Stimulated activated CD4-positive, alpha-beta T cell treated with anti-CD3 and anti-CD28 coated beads, Interleukin-15, amount 100 ng/mL, for 1 hour (primary cell): ENCODE measurements at places on chromosomes 7 and 10.

DNA sequence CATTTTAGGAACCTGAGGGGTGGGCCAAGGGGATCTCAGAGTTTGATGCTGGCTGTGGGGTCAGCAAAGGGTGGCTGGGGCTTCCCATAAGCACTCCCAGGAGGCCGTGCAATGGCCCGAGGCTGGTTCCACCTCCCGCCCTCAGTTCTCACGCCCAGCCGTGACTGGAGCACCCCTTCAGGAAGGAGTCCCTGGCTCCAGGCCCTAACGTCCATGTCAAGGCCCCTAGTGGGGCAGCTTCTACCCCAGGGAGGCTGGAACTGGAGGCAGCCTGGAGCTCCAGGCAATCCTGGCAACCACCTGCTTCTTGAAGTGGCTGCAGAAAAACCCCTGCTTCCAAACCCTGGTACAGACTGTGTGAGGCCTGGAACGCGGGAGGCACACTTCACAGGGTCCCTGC lies 165.5 kb downstream of the DIP2C start:
- DNase-seq: no peak

DNA sequence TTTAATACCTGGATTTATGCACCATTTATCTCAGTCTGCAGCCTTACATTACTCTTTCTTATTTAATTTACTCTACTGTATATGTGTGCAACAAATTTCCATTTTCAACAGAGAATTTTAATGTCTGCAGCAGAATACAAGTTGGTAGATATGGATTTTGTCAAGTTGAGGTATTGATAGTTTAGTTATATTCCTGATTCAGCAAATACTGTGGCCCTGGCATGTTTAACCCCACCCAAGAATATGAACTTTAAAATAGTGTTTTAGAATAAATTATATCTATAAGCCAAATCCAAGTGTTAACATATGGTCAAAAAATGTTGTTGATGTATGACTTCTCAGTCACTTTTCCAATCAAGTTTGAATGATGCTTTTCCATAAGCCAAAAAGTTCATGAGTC lies 378.4 kb upstream of the NRG3 start:
- DNase-seq: no peak

DNA sequence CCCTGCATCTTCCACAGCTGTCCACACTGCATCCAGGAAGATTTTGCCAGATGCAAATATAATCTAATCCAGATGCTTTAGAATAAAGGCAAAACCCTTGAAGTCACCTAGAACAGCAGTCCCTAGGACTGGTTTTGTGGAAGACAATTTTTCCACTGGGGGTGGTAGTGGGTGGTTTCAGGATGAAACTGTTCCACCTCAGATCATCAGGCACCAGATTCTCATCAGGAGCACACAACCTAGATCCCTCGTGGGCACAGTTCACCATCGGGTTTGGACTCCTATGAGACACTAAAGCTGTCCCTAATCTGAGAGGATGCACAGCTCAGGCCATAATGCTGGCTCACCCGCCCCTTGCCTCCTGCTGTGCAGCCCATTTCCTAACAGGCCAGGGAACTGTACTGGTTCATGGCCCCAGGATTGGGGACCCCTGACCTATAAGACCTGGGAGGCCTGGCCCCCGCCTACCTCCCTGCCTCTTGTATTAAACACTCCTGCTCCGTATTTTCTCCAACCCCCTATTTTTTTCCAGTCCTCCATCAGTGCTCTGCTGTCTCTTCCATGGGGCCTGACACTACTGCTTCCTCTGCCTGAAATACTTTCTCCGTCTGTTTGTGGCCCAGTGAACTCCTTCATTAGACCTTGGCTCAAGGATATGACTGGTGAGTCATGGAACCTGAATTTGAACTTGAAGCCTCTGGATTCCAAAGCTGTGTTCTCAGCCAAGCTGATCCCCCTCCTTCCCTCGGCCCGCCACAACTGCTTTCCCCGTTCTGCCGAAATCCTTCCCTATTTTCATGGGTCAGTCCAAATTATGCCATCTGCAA lies 79.9 kb upstream of the RHEB start:
- no peak for DNase-seq

DNA sequence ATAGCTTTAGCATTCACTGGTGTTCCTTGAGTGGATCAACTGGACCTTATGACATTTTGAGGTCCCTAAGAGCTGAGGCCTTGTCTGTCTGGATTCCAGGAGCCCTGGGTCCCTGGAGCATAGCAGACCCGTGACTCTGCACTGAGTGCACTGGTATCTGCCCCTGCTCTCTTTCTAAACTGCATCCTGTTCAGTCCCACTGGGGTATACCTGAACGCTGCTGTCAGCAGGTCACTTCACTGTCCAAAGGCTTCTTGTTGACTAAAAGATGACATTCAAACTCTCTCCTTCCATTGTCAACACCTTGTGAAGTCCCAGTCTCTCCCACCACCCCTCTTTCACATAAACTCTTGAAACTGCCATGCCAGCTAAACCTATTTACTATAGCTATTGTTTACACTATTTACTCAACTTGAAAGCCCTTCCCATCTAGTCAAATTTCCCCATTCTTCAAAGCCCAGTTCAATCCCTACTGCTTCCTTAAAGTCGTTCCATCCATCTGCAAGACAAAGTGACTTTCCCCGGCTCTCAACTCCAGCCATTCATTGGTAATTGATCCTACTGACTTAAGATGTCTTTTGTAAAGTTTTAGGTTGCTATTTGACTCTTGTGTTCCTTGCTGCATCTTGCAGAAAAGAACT lies 523.3 kb downstream of the KCNMA1 start:
- no peak for DNase-seq

- no peak for DNase-seq
Observed at GRCh38 chr7:27213433-27214238, 13.7 kb upstream of the HOXA13 start.

DNA sequence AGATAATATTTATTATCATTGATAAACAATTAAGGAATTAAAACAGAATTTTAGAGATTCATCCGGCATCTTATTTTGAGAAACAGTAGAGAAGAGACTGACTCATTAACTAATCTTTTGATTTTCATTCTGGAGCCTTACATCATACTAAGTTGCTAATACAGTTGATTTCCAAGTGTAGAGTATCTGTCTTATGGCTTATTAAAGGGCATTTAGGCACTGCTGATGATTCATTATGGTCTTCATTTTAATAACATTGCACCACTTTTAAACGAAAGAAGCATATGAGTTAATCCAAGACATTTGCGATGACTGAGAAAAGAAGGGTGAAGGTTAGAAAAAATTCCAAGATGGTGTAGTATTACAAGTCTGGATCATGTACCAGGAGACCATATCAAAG lies 186.0 kb upstream of the CACNA2D1 start:
- no peak for DNase-seq

DNA sequence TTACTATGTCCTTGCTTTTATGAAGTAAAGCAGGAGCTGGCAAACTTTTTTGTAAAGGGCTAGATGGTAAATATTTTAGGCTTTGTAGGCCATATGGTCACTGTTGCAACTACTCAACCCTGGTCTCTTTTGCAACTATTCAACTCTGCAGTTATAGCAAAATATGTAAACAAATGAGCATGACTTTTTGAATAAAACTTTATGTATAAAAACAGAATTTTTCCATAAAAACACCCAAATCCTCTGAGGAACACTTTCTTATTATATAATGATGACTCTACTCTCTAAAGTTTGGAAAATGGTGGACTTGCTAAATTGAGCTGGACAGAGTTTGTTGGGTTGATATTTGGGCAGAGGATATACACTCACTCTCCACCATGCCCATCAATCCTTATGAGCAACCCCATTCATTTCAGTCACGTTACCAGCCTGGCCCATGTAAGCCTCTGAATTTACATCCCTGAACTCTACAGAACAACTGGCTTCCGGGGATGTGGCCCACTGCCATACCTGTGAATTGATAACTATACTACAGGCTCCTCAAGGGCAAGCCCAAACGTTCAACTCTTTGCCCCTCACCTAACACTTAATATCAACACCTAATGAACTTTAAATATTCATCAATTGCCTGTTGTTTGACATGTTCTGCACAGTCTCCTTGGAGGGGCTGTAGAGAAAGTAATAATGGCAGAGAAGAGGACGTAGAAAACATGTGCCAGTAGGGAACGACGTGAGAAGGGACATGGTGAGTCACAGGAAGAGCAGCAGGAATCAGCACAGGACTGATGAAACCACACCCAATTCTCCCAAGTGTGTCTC lies 37.6 kb downstream of the SGMS1 start:
- DNase-seq: no peak

- no peak for DNase-seq
Observed at GRCh38 chr7:1449951-1450350, 9.3 kb downstream of the MICALL2 start.

DNA sequence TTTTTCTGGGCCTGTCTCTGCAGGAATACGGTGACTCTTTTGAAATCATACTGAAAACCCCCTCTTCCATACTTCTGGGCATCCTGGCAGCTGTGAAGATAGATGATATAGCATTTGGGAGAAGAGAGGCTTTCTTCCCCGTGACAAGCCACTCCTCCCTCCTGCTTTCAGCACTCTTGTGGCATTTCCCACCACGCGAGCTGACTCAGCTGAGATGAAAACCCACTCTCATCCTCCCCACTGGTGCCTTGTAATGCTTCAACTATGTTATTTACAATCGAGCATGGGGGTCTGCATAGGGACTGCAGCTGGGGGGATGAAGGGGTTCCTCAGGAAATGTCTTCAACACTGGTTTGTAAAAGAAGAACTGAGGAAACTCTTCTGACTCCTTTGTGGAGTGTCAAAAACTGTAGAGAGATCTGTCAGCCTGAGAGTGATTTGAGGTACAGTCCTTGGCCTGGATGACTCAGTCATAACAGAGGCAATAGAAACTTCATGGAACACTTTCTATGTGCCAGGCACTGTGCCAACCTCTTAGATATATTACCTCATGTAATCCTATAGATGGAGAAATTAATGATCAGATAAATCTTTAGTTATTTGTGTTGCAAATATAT lies 1.7 kb upstream of the TBATA start:
- no peak for DNase-seq

DNA sequence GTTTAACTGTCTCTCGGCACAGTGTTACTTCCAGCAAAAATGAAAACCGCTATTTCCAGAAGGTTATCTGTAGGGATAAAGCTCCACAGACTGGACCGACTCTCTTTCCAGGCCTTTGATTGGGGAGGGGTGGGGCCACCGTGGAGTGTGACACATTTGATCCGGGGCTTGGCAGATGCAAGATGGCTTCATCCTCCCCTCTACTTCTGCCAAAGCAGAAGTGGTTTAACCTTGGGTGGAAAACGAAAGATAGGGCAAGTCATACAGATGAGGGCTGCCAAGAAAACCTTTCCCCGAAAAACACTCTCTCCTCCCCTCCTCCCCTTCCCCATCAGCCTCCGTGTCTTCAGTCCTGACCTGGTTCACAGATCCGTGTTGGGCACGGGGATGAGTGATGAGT lies 139.7 kb upstream of the SH2B2 start:
- DNase-seq: no peak

- no peak for DNase-seq
Observed at GRCh38 chr10:70797840-70798239, 12.7 kb upstream of the TBATA start.

DNA sequence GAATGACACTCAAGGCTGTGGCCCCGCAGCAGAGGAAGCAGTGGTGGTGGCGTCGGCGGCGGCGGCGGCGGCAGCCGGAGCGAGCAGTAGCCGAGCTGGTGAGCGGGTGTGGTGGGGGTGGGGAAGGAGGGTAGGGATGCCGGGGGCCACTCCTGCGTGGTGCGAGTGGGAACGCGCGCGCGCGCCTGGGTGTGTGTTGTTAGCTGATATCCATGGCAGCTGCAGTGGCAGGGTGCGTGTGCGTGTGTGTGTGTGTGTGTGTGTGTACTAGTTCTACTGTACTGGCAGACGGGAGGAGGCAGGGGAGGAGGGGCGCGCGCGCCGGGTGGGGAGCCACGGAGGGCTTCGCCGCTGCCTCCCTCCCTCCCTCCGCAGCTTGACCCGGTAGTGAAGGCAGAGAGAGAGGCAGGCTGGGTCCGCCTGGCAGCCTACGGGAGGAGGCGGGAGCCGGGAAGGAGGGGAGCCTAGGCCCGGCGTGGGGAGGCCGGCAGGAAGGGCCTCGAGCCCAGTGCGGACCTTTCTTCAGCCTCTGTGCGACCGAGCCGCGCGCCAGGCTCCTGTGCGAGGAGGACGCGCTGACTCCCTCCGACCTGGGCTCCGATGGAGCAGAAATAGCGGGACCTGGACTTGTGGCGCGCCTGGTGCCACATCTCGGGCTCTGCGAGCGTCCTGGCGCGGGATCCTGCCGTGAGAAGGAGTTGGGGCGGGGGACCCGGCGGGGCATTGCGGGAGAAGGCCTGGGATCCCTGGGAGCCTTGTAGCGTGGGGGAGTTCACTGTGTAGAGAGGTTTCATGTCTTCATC lies at the start of gene MAGI2:
Gene MAGI2, minus strand, starts transcription at position 110 of the 803 bp plus-strand sequence. CDS start 347 bp downstream, outside the sequence.
- no peak for DNase-seq

GRCh38 chr7:150307129-150307528 lies 16.0 kb upstream of the LRRC61 start:
- DNase-seq: no peak

DNA sequence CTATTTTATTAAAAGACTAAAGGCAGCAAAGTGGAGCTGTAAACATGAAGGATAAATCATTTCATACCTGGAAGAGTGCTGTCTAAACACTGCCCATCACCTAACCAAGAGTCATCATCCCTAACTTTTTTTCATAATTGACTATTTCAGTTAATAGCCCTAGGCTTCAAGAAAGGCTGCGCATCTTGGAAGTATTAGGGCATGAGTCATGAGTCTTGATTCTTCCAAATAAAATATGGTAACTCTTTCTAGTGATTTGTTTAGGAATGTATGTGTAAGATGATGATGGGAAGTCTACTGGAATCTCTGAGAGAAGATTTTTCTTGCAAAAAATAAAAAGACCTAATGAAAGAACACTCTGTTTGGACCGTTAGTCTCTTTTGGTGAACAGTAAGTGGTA lies 207.7 kb upstream of the AHR start:
- no peak for DNase-seq

- DNase-seq: no peak
Observed at GRCh38 chr7:43905209-43905946, 1.0 kb downstream of the URGCP start.

DNA sequence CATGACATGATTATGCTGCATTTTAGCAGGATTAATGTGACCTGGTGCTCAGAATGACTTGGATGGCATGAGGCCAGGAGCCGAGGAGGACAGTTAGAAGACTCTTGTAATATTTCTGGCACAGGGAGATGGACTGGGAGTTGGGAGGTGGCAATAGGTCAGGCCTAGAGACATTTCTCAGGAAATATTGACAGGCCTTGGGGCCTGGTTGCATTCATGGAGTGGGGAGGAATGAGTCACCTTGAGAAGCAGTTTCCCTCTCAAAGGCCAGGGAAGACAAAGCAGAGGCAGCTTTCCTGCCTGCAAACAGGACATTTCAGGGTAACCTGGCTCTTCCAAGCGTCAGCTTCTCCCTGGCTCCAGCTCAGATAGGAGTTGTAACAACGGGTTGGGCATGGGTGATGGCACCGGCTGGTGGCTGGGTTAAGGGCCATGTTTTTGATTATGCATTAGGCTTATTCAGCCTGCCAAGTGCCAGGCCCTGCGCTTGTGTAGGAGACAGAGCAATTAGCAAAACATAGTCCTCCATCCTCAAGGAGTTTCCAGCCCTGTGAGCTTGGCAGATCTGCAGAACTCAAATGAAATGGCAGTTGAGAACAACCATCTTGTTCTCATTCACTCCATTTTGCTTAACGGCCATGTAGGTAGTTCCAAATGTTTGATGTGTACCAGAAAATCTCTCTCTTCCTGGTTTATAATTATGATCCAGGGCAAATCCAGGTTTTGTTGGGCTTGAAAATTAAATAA lies 38.2 kb downstream of the HK1 start:
- no peak for DNase-seq

- no peak for DNase-seq
Observed at GRCh38 chr7:84617265-84618030, 422.9 kb upstream of the SEMA3A start.
